ENCODE measurements at places on chromosomes 16 and 17.

DNA sequence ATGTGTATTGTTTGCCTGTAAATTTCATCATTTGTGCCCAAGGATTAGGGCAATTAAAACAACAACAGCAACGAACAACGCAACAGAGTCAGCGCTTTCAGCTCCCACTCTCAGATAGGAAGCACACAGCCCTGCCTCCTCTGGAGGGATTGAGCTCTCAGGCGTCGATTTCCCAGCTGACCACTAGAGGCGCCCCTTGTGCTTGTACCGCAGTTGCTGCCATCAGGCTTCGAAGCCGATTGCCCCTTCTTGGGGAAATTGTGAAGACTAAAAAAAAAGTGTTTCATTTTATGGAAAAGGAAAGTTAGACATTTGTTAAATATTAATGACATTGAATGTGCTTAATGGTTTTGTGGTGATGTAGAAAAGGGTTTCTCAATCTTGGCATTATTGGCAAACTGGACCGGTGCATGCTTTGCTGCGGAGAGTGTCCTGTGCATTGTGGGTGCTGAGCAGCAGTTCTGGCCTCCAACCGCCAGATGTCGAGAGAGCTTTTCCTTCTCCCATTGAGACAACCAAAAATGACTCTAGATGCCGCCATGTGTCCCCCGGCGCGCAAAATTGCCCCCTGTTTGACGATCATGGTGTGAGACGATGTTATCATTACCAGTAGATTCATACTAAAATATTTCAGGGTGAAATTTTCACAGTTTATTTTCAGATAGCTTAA is 650.4 kb upstream of the RBFOX1 start:
- DNase-seq, result peak; percentile 66

DNA sequence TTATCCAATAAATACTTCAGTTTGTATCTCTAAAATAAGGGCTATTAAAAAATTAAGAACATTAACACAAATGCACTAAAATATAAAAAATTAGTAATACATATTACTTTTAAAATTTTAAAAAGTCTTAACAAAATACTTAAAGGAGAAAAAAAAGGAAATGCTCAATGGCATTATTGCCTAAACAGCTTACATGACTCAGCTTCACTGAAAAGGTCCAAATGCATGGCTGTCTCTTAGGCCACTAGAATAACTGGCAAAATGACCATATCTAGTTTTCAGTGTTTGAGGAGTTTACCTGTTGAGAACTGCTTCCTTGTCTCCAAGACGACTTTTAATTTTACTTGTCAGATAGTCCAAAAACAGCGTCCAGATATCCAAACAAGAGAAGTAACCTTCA is 66.0 kb downstream of the XPO6 start:
- DNase-seq, result no peak

DNA sequence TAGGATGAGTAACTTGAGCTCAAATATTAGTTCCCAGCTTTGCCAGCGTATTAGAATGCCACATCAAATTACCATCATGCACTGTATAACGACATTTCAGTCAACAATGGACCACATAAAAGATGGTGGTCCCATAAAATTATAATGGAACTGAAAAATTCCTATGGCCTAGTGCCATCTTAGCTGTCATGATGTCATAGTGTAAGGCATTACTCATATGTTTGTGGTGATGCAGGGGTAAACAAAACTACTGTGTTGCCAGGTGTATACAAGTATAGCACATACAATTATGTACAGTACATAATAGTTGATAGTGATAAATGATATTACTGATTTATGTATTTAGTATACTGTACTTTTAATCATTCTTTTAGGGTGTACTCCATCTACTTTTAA is 54.4 kb upstream of the NETO2 start:
- no peak for DNase-seq

GRCh38 chr16:79573884-79574283 is 26.7 kb downstream of the MAF start:
- DNase-seq, result no peak

DNA sequence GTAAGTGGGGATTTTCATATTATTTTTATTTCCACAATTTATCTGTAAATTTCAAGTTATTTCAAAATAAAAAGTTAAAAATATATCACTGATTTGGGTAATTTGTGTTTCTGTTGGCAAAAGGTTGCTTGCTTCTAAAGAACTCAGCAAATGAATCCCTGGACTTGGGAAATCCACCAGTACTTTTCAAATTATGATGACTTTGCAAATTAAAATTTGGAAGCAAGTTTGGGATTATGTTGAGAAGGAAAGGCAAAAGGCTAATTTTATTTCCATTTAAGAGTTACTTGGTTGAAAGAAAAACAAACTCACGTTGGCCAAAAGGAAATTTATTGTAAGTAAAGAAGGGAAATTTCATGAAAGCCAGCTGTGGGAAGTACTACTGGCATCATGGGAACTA is 220.3 kb downstream of the MAP2K6 start:
- no peak for DNase-seq

DNA sequence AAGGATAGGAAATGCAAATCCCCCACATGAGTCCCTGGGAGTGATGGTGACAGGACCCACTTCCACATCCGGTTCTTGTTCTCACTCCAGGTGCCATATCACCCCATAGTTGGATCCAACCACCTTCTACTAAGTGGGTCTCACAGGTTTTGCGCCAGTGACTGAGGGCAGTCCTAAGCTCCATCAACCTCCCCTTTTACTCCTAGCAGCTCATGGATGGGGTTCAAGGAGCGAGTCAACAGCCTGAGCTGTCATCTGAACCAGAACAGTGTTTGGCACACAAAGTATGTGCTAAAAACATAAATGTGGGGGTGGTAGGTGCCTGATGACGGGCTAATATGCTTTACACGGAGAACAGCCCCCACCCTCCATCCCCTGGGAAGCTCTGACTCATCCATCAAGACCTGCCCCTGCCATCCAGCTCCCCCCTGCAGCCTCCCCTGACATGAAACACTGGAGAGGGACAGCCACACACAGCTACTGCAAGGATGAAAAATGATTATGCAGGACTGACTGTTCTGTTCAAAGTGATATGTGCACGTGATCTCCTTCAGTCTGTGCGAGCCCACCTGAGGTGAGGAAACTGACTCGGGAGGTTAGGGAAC is 143.2 kb upstream of the CDH5 start:
- DNase-seq, result no peak

DNA sequence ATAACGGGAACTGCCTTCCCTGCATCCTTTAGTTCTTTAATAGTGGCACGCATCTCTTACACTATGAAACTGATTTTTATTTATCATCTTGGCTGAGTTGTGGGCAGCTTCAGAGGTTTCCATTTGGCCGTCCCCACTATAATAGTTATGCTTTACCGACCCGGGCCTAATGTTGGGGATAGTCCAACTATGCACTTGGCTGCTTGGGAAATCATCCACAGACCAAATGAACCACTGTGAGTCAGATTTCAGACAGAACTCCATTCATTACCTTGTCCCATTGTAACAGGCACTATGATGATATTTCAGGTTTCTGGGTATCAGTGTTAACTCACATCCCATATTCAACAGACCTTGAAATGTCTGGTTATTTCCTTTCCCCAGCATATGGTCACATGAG is 6.1 kb upstream of the SLFN5 start:
- no peak for DNase-seq

- no peak for DNase-seq
These were observed 527.8 kb upstream of the PSMD7 start for GRCh38 chr16:73768786-73769203.

DNA sequence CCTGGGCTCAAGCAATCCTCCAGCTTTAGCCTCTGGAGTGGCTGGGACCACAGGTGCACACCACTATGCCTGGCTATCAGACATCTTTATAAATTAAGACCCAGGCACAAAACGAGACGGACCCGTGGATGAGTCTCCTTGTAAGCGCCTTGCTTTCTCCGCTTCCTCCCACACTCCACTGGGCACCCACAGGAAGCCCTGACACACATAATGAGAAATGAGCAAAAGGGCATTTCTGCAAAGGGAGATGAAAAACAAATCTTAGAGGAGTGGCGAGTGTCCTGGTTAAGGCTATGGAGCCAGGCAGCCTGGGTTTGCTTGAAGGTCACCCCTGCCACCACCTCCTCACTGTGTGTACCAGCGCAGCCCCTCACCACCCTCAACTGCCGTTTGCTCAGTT is 56.3 kb downstream of the XYLT1 start:
- no peak for DNase-seq

GRCh38 chr17:823501-823902 is 41.3 kb downstream of the MRM3 start:
- DNase-seq, result no peak

- DNase-seq, result peak; percentile 59
These were observed 825 bp upstream of the RHBDL3 start for GRCh38 chr17:32264823-32265191.

- DNase-seq, result no peak
These were observed 1.9 kb downstream of the PLEKHH3 start for GRCh38 chr17:42674755-42675347.

DNA sequence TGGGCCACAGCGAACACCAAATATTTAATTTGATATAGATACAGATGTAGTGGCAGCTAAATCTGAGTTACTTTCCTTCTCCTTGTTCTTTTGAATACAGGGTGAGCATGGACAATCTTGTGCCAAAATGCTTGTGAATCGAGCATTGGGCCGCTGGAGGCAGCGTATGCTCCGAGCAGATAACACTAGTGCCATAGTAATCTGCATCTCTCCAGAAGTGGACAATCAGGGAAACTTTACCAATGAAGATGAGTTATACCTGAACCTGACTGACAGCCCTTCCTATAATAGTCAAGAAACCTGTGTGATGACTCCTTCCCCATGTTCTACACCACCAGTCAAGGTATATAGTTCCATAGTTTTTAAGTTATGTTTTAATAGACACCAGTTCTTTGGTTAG is 21.2 kb upstream of the BCAS3 start:
- DNase-seq, result no peak

DNA sequence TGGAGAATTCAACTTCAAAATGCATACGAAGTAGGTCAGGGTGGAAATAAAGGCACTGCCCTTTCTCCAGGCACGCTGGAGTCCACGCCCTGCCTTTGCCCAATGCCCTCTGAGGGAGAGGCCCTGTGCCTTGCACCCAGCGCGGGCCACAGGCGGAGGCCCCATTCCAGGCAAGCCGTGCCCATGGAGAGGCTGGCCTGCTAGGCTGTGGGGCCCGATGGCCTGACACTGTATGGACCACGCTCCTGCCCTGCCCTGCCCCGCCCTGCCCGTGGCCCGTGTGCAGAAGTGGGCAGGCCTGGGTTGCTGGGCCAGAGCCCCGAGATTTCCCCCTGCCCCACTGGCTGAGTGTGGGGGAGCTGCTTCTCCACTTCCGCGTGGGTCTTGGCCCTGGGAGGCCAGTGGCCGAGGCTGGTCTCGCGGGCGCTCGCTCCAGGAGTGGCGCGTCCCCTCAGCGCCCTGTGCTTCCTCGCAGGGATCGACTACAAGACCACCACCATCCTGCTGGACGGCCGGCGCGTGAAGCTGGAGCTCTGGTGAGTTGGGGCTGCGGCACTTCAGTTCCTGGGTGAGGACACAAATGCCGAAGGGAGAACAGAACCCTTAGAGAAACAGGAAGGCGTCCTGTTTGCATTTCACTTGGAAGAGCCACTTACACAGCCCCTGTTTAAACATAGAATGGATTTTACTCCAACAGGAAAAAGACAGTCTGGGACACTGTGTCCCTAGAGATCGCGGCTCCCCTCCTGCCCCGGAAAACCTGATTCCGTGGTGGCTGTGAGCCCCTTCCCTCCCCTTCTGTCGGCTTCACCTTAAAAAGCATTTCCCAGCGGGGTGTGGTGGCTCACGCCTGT is 13.8 kb upstream of the WFIKKN1 start:
- DNase-seq, result no peak

DNA sequence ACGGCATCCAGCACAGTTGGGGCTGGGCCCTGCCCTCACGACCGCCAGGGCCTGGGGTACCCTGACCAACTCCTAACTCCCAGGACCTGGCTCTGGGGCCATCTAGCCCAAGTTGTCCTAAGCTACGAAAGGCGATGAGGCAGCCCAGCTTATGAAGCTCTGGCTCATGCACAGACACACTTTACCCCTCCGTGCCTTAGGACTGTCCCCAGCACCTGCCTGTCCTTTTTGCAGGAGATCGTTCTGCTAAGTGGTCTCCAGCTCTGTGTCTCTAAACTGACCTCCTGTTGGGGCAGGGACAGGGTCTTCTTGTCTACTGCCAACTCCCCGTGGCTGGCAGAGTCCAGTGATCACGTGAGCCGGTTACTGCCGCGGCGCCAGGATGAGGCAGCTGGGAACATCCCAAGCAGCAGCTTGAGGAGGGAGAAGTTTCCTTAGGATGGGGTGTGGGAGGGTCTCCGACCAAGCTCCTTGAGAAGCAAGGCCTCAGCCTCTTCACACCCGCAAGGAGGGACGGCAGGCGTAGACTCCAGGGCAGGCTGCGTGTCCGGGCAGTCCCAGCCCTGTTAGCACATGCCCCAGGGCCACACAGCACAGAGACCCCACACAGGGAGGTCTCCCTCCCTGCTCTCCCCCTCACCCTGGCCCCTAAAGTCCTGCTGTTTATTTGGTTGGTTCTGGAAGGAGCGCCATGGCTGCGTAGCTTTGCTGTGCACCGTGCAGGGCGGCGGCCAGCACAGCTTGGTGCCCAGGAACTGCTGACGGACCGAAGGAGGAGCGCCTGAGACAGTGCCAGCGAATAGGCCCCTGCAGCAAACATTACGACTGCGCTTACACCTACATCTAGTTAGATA is 16.4 kb upstream of the METRNL start:
- peak; percentile 11 for DNase-seq

DNA sequence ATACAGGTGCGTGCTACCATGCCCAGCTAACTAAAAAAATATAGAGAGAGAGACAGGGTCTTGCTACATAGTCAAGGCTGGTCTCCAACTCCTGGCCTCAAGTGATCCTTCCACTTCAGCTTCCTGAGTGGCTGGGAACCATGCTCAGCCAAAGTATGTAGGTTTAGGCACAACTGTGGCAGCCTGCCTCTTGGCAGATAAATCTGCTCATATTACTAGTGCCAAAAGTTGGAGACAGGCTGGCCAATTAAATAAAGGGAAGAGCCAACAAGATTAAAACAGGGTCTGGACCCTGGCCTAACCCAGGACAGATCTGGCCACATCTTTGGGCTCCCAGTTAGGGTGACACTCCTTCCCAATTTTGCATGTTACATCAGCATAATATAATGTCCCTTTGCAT is 151.7 kb downstream of the CBLN1 start:
- no peak for DNase-seq

GRCh38 chr17:66451188-66452149 is 149.1 kb downstream of the PRKCA start:
- DNase-seq, result peak; percentile 43

DNA sequence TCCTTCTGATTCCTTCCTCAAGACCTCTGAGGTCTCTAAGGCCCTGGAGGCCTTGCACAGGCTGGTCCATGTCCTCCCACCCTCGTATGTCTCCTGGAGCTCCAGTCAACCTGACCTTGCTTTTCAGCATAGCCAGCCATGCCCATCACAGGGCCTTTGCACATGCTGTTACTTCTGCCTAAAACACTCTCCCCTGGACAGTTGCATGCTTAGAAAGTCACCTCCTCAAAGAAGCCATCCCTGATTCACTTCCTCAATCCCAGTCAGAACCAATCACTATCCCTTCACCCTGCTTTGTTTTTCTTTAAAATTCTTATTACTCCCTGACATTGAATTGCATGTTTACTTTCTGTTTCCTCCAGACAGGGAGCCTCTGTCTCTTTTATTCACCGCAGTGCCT is 322.1 kb upstream of the CCL2 start:
- no peak for DNase-seq
